OCI-LY7 (cell line): ENCODE measurements at places on chromosomes 13 and 19.

- DNase-seq = no peak
Observed at GRCh38 chr19:56838909-56839651, 1.4 kb downstream of the PEG3 start.

GRCh38 chr13:73106513-73107178 lies 47.8 kb downstream of the KLF5 start:
- no peak for DNase-seq

DNA sequence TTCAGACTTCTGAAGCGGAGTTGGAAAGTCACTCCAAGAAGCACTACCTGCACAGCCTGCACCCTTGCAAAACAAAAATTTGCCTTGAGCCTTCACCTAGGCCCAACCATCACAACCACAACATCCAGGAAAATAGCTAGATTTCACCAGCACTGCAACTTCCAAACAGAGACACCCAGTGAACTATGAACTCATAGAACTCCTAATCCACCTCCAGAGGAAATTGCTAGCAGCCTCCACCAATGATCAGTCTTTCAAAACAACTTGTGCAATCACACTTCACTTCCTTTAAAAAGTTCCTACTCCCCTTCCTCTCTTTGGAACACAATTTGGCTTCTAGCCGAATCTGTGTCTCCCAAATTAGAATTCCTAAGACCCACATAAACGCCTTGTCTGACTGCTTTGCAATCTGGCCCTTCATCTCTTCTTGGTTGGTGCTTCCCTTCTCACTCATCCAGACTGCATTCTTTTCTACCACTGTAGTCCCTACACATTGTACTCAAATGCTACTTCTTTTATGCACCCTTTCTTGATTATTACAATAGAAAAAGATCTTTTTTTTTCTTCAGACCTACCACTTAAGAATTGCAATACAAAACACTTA lies 489.2 kb upstream of the ARGLU1 start:
- DNase-seq = no peak

DNA sequence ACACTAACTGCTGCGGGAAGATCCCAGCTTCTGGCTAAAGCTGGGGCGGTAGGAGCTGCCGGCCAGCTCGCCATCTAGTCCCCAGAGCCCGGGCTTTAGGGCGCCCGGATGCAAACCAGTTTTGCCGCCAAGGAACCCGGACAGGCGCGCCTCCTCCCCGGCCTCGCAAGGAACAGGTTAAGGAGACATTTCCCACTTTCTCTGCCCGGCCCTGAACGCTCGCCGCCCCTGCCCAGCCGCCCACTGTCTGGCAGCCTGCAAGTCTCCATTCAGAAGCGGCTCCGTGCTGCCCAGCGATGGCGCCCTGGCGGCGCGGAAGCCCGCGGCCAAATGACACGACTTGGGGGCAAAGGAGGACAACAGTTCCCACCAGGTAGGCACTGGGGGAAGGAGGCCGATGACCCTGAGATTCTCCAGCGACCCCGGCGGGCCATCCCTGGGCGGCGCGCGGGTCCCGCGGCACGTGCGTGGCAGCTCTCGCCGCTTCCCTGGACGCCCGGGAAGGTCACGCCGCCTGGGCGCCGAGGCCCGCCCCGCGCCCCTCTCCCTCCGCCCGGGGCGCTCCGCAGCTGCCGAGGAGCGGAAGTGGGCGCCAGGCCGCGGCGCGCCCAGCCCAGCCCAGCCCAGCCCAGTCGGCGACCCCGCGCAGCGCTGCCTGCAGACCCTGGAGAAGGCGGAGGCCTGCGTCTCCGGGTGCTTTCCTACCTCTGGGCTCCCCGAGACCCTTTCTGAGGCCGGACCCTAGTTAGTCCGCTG lies 42.2 kb upstream of the HNRNPA1L2 start:
- peak; percentile 10 for DNase-seq
